ENCODE measurements at places on chromosomes 7 and 10. TPM values are rescaled to one million over a fixed set of nuclear protein-coding genes. Genes with fewer than 3 reads are reported as not detected.

- DNase-seq, result no peak
These were observed 85.4 kb downstream of the ICA1 start for GRCh38 chr7:8176370-8177081.

DNA sequence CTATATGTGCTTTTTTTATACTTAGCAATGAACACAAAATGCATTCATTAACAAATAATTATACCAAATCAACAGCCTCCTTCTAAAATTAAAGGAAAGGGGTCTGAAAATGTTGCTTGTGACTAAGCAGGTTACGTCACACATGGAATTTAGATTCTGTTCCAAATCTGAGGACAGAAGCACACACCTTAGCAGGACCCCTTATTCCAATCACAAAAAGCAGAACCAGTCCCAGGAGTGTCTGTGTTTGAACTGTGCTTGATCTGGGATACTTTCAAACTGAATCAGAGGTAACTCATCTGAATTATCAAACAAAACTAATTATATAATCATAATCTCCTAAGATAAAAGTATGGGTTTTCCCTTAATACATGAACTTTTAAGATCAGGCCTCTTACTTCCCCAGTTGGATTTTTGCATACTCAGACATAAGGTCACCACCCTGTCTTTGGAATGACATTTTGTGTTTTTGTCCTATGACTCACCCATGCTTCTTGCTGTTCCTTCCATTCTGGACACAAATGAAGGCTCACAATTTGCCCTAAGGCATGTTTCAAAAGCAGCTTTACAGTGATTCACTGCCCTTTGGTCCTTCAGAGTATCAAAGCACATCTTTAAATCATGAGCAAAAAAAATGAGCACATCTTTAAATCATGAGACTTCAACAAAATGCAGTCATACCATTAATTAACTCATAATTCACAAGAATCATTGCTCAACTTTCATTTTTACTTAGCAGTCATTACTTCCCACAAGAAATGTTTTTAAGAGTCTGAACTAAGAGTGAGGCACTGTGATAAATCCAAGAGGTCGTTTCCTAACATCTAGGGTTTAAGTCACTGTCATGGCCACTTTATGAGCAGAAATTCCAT, 35.5 kb downstream of the SEMA3C start:
- no peak for DNase-seq

DNA sequence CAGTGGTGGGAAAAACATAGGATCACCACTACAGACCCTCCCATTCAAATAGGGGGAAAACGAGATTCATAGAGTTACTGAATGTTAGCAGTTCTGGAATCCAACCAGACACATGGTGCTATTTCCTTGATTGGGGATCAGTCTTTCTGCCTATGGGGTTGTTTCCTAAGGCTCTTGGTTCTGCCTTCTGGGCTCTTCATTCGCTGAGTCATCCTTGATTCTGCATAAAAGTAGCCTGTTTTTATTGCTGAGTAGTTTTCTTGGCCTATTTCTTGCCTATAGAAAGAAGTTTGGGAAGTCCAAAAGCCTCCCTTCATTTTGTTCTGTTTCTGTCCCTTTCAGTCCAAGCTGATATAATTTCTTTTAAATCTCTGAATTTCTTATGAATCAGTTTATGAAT, 99.3 kb upstream of the OIT3 start:
- DNase-seq, result no peak

DNA sequence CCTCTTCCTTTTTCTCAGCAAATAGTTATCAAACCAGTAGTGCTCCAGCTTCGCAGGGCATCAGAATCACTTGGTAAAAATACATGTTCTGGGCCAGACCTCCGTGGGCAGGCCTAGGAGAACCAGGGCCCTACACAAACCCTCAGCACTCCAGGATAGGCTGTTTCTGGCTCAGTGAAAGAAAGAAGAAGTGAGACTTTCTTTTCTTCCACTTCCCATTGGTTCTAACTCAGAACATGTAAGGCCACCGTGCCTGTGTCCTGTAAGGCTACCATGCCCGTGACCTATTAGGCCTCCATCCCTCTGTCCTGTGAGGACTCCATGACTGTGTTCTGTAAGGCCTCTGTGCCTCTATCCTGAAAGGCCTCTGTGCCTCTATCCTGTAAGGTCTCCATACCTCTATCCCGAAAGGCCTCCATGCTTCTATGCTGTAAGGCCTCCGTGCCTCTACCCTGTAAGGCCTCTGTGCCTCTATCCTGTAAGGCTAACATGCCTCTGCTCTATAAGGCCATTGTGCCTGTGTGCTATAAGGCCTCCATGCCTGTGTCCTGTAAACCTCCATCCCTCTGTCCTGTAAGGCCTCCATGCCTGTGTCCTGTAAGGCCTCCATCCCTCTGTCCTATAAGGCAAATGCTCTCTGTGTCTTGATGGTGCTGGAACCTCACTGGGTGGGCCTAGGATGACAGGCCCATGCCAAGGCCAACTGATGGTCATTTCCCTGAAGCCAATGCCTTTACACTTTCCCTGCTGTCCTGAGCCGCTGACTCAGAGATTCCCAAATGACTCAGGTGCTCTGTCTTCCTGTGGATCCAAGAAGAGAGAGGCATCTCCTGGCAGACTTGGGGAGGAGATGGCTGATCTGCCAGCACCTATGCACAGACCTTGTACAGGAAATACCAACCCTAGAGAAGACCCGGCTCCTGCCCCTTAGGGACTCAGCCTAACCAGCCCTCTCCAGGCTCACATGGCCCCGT, 96.6 kb upstream of the CACUL1 start:
- no peak for DNase-seq

DNA sequence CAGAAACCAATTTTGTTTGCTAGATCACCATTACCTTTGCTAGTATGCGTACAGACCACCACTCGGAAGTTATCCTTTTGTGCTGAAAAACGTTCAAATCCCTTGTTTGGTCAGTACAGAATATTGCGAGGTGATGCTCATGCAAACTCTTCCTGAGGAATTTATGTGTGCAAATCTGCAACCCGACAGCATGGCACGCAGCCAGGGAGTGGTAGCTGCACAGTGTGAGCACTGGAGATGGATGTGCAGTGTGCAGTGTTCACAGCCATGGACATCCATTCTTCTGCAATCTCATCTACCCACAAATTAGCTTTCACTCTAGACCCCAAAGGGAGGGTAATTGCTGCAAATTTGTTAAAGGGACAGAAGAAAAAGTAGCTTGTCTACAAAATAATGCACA, 72.2 kb downstream of the CACUL1 start:
- no peak for DNase-seq

- DNase-seq, result no peak
These were observed 217.5 kb downstream of the SNX13 start for GRCh38 chr7:17722798-17723197.

GRCh38 chr10:23099816-23100215, 4.4 kb downstream of the MSRB2 start:
- DNase-seq, result no peak

GRCh38 chr7:33511778-33512177, 382.4 kb downstream of the BBS9 start:
- DNase-seq, result peak; percentile 20

GRCh38 chr7:128247640-128248194, 6.6 kb downstream of the LEP start:
- no peak for DNase-seq

GRCh38 chr7:52831321-52831720, 204.1 kb upstream of the POM121L12 start:
- no peak for DNase-seq

GRCh38 chr7:36180121-36180520, 27.1 kb downstream of the EEPD1 start:
- no peak for DNase-seq

DNA sequence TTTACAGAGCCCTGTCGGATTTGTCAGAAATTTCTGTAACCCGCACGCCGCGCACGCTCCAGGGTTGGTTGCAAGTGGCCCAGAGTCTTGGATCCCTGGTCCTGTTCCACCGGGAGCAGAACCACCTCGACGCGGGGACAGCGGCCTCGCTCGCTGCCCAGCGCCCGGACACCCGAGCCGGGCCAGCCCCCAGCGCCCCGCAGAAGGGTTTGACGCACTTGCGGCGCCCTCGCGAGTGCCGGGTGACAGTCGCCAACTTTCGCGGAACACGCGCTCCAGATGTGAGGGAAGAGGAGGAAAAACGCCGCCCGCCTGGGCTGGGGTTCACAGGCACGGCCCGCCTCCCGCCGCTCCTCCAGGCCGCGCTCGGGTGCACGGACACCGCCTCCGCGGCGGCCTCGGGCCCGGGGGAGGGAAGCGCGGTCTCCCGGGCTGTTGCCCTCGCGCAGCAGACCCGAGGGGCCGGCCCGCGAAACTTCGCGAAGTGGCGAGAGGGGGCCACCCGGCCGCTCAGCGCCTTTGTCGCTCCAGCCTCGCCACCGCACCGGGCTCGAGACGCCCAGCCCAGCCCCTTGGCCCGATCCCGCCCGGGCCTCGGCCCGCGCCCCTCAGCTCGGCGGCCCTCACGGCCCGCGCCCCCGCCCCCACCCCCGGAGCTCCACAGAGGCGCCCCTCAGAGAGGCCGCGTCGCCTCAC, 514 bp downstream of the RNF216 start:
- no peak for DNase-seq

DNA sequence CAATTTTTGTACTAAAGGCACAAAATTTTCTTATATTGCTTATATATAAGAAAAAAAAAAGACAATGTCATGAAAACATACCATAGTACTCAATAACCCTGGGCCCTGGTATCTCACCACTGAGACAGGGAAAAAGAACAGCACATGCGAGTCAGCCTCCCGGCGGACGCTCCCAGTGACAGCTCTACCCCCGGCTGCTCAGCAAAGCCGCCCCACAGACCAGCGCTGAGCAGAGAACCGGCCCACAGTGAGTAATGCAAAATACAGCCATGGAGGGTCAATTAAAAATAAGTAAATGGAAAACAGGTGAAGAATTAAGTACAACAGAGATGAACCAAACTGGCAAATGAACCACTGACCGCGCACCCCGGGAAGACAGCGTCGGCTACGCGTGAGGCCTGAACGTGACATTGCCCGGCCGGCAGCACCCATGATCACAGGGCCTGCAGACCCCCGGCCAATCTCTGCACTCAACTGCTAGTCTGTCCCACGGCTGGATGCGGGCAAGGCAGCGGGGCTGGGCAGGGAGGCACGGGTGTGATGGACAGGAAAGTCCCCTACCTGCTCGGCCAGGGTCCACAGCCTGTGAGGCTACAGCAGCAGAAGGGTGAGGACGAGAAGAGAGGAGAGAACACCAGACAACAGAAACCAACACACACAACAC, 175.9 kb downstream of the ZMYND11 start:
- no peak for DNase-seq

DNA sequence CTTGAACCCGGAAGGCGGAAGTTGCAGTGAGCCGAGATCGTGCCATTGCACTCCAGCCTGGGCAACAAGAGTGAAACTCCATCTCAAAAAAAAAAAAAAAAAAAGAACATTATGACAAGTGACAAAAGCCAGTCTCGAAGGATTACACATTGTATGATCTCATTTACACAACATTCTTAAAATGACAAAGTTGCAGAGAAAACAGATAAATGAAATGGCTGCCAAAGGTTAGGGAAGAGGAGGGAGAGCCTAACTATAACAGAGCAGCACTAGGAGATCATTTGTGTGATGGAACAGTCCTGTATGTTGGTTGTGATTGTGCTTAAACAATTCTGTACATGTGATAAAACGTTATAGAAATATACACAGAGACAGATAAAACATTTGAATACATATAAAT, 16.2 kb upstream of the CPVL start:
- no peak for DNase-seq

GRCh38 chr7:45720989-45721388, 146.8 kb downstream of the ADCY1 start:
- DNase-seq, result no peak

DNA sequence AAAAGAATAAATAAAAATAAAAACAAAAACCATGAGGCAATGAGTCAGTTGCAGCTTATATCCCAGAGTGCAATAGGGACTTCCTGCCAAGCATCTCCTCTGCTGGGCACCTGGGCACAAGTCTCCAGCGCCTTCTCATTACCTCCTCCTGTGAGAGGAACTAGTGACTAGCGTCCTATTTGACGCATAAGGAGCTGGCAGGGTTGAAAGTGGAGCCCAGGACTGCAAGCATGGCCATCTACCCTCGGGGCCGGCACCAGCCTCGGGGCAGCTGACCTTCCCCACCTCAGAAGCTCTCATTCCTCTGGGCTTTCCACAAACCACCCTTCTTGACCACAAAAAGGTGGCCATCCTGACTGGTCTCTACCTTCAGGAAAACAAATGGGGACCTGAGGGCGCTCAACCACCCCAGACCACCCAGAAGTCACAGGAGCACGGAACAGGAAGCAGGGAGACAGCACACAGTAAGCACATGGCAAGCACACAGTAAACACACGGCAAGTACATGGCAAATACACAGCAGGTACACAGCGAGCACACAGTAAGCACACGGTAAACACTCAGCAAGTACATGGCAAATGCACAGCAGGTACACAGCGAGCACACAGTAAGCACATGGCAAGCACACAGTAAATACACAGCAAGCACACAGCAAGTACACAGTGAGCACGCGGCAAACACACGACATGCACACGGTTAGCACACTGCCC, 19.1 kb downstream of the CTBP2 start:
- no peak for DNase-seq

DNA sequence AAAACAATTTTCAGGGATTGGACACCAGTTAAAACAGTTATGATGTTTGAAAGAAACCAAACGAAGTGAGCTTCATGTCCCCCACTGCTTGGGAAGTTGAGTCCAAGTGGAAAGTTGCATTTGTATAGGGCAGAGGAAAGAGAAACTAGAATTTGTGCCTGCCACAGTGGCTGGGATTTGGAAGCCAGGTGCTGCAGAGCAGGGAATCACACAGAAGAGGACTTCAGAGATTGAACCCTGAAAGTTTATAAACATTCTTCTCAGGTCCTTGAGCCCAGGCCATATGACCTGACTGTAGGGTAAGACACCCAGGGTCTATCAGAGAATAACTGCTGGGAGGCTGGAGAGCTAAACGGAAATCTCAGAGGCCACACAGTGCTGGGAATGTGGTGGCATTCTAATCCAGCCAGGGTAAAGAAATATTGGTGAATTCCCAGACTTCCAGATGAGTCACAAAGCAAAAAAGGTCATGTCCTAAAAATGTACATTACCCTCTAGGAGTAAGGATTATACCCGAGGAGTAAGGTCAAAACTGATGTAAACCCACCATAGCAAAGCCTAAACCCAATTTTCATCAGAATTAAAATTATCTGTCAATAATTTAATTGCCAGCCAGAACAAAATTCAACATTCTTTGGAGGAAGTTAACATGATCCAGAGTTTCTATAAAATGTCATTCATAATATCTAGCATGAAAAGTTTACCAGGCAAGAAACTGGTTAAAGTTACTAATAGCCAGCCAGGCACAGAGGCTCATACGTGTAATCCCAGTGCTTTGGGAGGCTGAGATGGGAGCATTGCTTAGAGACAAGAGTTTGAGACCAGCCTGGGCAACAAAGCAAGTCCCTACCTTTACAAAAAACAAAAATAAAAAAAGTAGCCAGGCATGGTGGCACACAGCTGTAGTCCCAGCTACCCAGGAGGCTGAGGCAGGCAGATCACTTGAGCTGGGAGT, 31.2 kb downstream of the TOMM7 start:
- no peak for DNase-seq

Gene SAMD9
- 16.5 TPM for total RNA-seq

Gene SEC23IP
- 58.3 TPM for total RNA-seq

Gene GIMAP5
- total RNA-seq, result 28.6 TPM

Gene LBX1
- total RNA-seq, result not detected

Gene INMT
- 0.05 TPM for total RNA-seq

Gene PTN
- total RNA-seq, result 1.9 TPM

Gene TMEM225B
- not detected for total RNA-seq

Gene CUZD1
- 0.35 TPM for total RNA-seq

Gene CRTAC1
- 1.6 TPM for total RNA-seq

All from glomerular endothelial cell (primary cell).